Activated CD4-positive, alpha-beta memory T cell treated with anti-CD3 and anti-CD28 coated beads for 36 hours (primary cell): ENCODE measurements at places on chromosomes 1 and 21. TPM values are rescaled to one million over a fixed set of nuclear protein-coding genes. Genes with fewer than 3 reads are reported as not detected.
A peak's percentile ranks its signal among the peaks of the same experiment; 100 is the strongest.

DNA sequence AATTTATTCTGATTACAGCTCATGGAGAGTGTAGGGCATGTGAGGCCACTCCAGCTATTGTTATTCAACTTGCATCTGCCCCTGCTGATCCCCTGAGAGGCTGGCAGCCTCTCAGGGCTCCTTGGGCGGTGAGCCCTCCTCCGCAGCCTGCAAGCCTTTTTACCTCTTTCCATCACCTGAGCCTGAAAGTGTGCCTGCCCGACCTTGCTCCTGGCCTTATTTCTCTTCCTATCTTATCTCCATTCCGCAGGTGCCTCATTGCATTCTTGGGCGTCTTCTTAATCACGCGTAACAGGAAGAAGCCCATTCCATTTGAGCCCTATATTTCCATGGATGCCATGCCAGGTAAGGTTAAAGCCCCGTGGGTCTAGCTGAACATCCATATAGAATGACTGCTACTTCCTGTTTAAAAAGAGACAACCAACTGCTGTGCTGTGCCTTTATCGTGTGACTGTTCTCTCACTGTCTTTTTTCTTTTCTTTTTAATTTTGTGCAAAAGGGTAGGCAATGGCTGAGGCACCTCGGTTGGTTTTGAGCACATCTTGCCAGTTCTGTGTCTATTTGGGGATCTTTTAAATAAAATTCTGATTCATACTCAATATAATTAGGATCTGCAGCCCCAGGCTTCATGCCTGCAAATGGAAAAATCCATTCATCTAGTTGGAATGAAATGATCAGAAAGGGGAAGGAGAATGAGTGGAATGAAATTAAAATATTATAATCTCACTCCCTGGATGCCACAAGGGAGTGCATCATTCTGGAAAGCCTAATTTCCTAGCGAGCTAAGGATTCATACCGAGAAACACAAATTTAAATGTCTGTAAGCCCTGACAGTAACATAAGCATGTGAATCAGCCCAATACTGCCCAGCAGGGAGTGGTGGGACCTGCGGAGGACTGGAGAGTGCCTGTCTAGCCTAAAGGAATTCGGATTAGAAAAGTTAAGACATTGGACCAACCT, 38.6 kb upstream of the RCAN3 start:
- H3K36me3 ChIP-seq: peaks cover 56% of the 10 kb centered on the region
- no peaks in the 10 kb centered on the region for H3K27me3 ChIP-seq
- H3K4me3 ChIP-seq: no peak overlapping the region
- peaks cover 28% of the 10 kb centered on the region for H3K4me1 ChIP-seq

- H3K4me1 ChIP-seq: no peaks in the 10 kb centered on the region
- no peaks in the 10 kb centered on the region for H3K27me3 ChIP-seq
- H3K27ac ChIP-seq: no peak overlapping the region
- DNase-seq: no peak
- no peak overlapping the region for H3K4me3 ChIP-seq
These were observed 38.6 kb upstream of the CCDC190 start for GRCh38 chr1:162899422-162900146.

DNA sequence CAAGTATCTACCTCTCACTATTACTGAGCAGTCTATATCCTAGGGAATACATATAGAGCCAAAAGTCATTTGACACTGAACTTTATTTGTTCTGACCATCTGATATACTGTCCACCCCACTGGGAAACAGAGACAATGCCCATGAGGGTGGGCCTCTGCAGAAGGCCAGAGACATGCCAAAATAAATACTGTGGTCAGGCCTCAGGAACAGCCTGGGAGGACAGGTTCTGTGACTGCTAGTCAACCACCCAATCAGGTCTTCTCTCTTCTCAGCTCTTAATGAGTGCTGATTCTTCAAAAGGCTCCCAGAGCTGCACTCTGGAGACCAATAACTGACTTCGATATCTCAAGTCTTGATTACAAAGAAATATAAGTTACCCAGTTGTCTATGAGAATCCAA, 5.5 kb upstream of the ANKRD35 start:
- H3K4me3 ChIP-seq: no peak overlapping the region
- H3K36me3 ChIP-seq: no peaks in the 10 kb centered on the region
- peaks cover 7% of the 10 kb centered on the region for H3K4me1 ChIP-seq
- no peak overlapping the region for H3K27ac ChIP-seq
- no peak for DNase-seq

DNA sequence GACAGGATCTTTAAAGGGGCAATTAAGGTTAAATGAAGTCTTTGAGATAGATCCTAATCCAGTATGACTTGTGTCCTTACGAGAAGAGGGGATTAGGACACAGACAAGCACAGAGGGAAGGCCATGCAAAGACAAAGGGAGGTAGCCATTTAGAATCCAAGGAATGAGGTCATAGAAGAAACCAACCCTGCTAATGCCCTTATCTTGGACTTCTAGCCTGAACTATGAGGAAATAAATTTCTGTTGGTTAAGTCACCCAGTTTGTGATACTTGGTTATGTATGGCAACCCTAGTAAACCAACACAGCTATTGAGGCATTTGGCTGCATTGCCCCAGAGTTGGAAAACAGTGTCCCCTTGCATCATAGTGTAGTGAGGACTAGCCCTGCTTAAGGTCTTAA, 121.3 kb downstream of the MAST2 start:
- H3K27me3 ChIP-seq: no peaks in the 10 kb centered on the region
- peaks cover 9% of the 10 kb centered on the region for H3K4me1 ChIP-seq
- H3K4me3 ChIP-seq: no peak overlapping the region
- no peaks in the 10 kb centered on the region for H3K36me3 ChIP-seq
- no peak overlapping the region for H3K27ac ChIP-seq

DNA sequence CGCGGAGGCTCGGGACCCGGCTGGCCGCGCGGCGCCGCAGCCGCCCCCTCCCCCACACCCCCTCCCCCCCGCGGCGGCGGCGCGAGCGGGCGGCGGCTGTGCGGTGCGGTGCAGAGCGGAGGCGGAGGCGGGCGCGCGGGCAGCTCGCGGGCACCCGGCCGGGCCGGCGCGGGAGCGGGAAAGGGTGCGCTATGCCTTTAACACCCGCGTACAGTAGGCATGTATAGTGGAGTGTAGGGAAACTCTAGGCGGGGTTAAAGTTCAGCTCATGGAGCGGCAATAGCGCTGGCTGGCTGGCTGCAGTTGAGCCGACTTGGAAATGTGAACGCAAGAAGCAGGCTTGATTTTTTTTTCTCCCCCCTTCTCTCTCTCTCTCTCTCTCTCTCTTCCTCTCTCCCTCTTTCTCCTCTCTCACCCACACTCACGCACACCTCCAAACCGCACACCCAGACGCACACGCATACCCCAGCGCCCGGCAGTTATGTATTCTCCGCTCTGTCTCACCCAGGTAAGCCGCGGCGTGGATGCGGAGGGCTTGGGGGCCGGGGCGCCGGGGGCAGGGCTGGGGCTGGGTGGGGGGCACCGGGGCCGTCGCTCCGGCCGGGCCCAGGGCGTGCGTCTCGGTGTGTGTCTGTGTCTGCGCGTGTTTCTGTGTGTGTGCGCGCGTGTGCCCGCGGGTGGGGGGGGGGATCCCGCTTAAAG, at the start of gene NFIA:
TSS of gene NFIA (plus strand) at position 251 of the 702 bp plus-strand sequence.
- peak within 1 kb of the TSS; percentile 73 for H3K27ac ChIP-seq
- peak within 1 kb of the TSS; percentile 84 for H3K4me3 ChIP-seq
- H3K27me3 ChIP-seq: peaks cover 5% of the 10 kb centered on the region
- peaks cover 5% of the 10 kb centered on the region for H3K36me3 ChIP-seq

DNA sequence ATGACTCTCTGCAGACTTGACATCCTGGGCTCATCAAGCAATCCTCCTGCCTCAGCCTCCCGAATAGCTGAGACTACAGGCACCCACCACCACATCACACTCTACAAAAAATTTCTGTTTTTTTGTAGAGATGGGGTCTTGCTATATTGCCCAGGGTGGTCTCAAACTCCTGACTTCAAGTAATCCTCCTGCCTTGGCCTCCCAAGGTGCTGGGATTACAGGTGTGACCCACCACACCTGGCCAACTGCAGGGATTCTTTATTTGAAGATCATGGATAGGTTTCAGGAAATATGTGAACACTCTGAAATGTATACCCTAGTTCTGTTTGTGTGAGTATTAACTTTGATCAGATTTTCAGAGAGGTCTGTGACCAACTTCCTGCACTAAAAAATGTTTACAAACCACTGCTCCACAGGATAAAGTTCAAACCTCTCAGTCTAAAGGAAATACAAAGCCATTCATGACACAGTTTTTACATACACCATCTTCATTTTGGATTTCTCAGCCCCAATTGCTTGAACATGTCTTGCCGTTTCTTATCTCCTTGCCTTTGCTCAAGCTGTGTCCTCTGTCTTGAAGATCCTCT, 252.3 kb upstream of the FGGY start:
- no peak overlapping the region for H3K4me3 ChIP-seq
- peak overlapping the region; percentile 64 for H3K27ac ChIP-seq
- DNase-seq: no peak
- peaks cover 33% of the 10 kb centered on the region for H3K4me1 ChIP-seq
- no peaks in the 10 kb centered on the region for H3K27me3 ChIP-seq
- no peaks in the 10 kb centered on the region for H3K36me3 ChIP-seq

GRCh38 chr1:109846162-109846561, 64.5 kb upstream of the CSF1 start:
- no peak for DNase-seq
- no peaks in the 10 kb centered on the region for H3K36me3 ChIP-seq
- peaks cover 3% of the 10 kb centered on the region for H3K27me3 ChIP-seq
- H3K4me3 ChIP-seq: no peak overlapping the region
- peaks cover 11% of the 10 kb centered on the region for H3K4me1 ChIP-seq

DNA sequence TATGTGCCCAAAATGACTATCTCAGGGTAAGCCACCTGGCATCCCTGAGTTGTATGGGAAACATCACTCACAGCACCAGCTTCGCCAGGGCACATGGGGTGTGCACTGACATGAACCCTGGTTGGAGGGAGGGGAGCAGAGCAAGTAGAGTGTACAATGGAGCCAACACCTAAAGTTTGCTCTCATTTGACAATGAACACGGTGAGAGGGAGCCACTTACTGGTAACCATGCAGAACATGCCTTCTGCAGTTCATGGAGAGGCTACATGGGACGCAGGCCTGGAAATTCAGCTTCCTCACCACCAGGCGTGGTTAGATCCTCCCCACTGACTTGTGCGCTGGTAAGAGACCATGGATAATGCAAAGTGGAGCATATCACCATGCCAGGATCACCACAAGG, 10.0 kb upstream of the CPLANE2 start:
- peaks cover 15% of the 10 kb centered on the region for H3K4me1 ChIP-seq
- peaks cover 6% of the 10 kb centered on the region for H3K36me3 ChIP-seq
- H3K27ac ChIP-seq: peak overlapping the region; percentile 19
- no peak overlapping the region for H3K4me3 ChIP-seq

DNA sequence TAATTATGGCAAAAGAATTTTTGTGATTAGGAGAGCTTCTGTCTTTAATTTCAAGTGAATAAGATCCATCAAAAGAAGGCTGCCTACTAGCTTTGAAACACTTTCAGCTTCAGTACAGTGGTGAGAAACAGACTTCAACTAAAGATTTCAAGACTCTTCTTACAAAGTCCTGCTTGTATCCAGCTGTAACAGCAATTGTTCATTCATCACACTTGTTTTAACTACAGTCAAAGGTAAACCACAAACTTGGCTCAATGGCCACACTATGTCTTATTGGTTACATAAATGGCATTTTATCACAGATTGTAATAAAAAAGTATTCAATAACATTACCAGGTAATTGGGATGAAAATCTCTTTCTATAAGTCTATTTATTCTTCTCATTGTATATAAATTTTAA, 59.2 kb downstream of the WARS2 start:
- H3K4me1 ChIP-seq: no peaks in the 10 kb centered on the region
- no peak overlapping the region for H3K4me3 ChIP-seq
- DNase-seq: no peak
- H3K36me3 ChIP-seq: peaks cover 31% of the 10 kb centered on the region
- H3K27me3 ChIP-seq: no peaks in the 10 kb centered on the region

GRCh38 chr1:89905395-89906058, 84.7 kb downstream of the LRRC8D start:
- no peak for DNase-seq
- no peak overlapping the region for H3K27ac ChIP-seq
- no peaks in the 10 kb centered on the region for H3K27me3 ChIP-seq

- peaks cover 13% of the 10 kb centered on the region for H3K4me1 ChIP-seq
- no peak overlapping the region for H3K27ac ChIP-seq
- H3K27me3 ChIP-seq: peaks cover 12% of the 10 kb centered on the region
These were observed 720 bp downstream of the SUSD4 start for GRCh38 chr1:223363057-223363855.

GRCh38 chr1:214379236-214379970, 98.4 kb downstream of the SMYD2 start:
- H3K27ac ChIP-seq: no peak overlapping the region
- H3K27me3 ChIP-seq: no peaks in the 10 kb centered on the region
- no peaks in the 10 kb centered on the region for H3K36me3 ChIP-seq

- peaks cover 3% of the 10 kb centered on the region for H3K27me3 ChIP-seq
- DNase-seq: no peak
- H3K4me1 ChIP-seq: peaks cover 3% of the 10 kb centered on the region
- no peaks in the 10 kb centered on the region for H3K36me3 ChIP-seq
- H3K4me3 ChIP-seq: no peak overlapping the region
These were observed 478.2 kb downstream of the NPHP4 start for GRCh38 chr1:5513846-5514526.

The IL20 gene
- not detected for total RNA-seq

The TBX15 gene
- not detected for total RNA-seq

The FCGR3B gene
- total RNA-seq: not detected

The RXFP4 gene
- total RNA-seq: not detected

The KRTAP20-4 gene
- not detected for total RNA-seq
